Smooth muscle cell of bladder (primary cell): ENCODE measurements at places on chromosomes 5 and 9. TPM values are rescaled to one million over a fixed set of nuclear protein-coding genes. Genes with fewer than 3 reads are reported as not detected.

Gene HCN1
- not detected in 2 replicates for total RNA-seq

Gene PCDHB12
- total RNA-seq = 0.09 and 0.43 TPM in 2 replicates

Gene PCDHB2
- 1.6 and 1.8 TPM in 2 replicates for total RNA-seq

Gene FBXW5
- total RNA-seq = 116 and 152 TPM in 2 replicates

Gene TSSK1B
- total RNA-seq = 0.09 and 0.14 TPM in 2 replicates

Gene TLR4
- 4.1 and 5.3 TPM in 2 replicates for total RNA-seq

Gene SLC6A3
- under 0.01 TPM in 1 of 2 replicates, not detected in the other for total RNA-seq

Gene ADRB2
- total RNA-seq = under 0.01 and 0.09 TPM in 2 replicates

Gene BAAT
- not detected in 2 replicates for total RNA-seq

Gene CLPTM1L
- 249 and 357 TPM in 2 replicates for total RNA-seq

Gene HTR4
- total RNA-seq = not detected in 2 replicates

Gene SPINK6
- 3.1 and 15.6 TPM in 2 replicates for total RNA-seq

Gene RPP25L
- 24.8 and 25.9 TPM in 2 replicates for total RNA-seq

Gene PCAT7
- total RNA-seq = not detected in 2 replicates

Gene ELAVL2
- total RNA-seq = 0.09 and 0.14 TPM in 2 replicates

Gene PCDHA9
- under 0.01 and 0.18 TPM in 2 replicates for total RNA-seq

Gene GPR151
- not detected in 2 replicates for total RNA-seq

Gene CATSPER3
- total RNA-seq = 0.09 and 0.14 TPM in 2 replicates

Gene EQTN
- not detected in 2 replicates for total RNA-seq

Gene DMRT1
- total RNA-seq = not detected in 2 replicates

Gene PTGDS
- total RNA-seq = 2.3 and 14.1 TPM in 2 replicates

Gene CCDC69
- total RNA-seq = 8.1 and 13.2 TPM in 2 replicates

Gene GCNT4
- total RNA-seq = 4.3 and 6.5 TPM in 2 replicates

Gene KIAA0825
- total RNA-seq = 3.0 and 3.1 TPM in 2 replicates

Gene SPINK14
- total RNA-seq = not detected in 2 replicates

Gene F2RL2
- 5.4 and 9.8 TPM in 2 replicates for total RNA-seq

Gene PHF2
- total RNA-seq = 12.1 and 12.3 TPM in 2 replicates

Gene GPR21
- 0.83 and 1.1 TPM in 2 replicates for total RNA-seq

Gene SLCO6A1
- not detected in 2 replicates for total RNA-seq

Gene ELOVL7
- total RNA-seq = under 0.01 and 0.09 TPM in 2 replicates

Gene MARVELD2
- 0.09 and 0.14 TPM in 2 replicates for total RNA-seq

Gene ADAMTS2
- 44.2 and 68.5 TPM in 2 replicates for total RNA-seq

Gene COL27A1
- 3.0 and 7.1 TPM in 2 replicates for total RNA-seq
